ENCODE measurements at places on chromosomes 5 and 9. TPM values are rescaled to one million over a fixed set of nuclear protein-coding genes. Genes with fewer than 3 reads are reported as not detected.

The GAS1 gene
- total RNA-seq, result 37.4 TPM

The PDLIM4 gene
- 43.3 TPM for total RNA-seq

The CD274 gene
- total RNA-seq, result 3.3 TPM

The FAM221B gene
- not detected for total RNA-seq

The LTC4S gene
- total RNA-seq, result not detected

Data from smooth muscle cell of trachea (primary cell).